G401 (cell line): ENCODE measurements at places on chromosomes 6 and 20.

GRCh38 chr6:43570876-43571441 lies 4.9 kb downstream of the XPO5 start:
- no peak for DNase-seq

- DNase-seq = no peak
Observed at GRCh38 chr6:82889143-82889542, 176.5 kb downstream of the UBE3D start.

GRCh38 chr6:54897462-54898189 lies 51.1 kb downstream of the FAM83B start:
- no peak for DNase-seq

DNA sequence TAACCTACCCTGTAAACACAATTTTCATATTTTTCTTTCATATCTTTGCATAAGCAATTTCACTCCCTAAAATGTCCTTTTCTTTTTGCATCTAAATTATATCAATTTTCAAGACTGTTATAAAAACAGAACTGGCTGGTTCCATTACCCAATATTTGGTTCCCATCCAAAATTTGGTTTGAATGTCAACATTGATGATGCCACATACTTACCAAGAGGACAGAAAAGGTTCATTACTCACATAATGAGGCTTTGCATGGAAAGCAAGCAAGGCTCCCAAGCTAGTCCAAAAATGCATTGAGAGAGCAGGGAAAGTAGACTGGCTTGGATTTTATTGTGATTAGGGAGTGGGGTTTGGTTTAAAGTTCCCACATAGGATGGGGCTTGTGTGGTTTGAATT lies 144.4 kb upstream of the AKIRIN2 start:
- no peak for DNase-seq

DNA sequence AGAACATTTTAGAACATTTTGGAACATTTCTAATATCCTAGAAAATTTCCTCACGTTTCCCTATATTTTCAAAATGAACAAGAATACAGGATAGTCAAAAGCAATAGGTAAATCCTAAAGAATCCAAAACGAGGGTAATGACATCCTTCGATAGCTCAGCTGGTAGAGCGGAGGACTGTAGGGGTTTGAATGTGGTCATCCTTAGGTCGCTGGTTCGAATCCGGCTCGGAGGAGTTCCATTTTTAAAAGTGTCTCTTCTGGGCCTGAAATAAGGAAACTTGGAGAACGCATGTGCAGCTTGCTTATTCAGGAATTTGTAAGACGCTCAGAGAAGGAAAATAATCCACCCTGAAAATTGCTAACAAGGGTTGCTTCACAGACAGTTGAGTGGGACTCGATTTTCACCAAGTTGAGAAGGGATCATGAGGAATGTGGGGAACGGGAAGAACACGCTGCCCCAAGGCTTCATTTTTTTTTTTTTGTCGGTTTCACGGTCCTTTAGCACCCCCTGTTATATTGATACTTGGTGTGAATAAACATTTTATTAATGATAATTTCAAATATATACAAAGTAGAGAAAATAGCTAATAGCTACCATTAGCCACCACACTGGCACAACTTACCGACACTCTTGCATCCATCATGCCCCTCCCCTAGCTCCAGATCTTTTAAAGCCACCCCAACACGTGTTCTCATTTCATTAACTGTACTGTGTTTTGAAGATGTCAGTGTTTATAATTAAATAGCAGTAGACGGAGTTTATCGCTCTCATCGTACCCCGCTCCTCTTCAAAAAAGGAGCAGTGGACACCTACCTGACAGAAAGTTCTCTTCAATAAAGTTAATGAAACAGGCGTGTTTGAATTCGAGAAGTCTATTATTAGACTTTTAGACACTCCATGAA lies 1.8 kb upstream of the ABT1 start:
- DNase-seq = peak; percentile 59

- no peak for DNase-seq
Observed at GRCh38 chr6:160130729-160131484, 9.3 kb downstream of the SLC22A1 start.

DNA sequence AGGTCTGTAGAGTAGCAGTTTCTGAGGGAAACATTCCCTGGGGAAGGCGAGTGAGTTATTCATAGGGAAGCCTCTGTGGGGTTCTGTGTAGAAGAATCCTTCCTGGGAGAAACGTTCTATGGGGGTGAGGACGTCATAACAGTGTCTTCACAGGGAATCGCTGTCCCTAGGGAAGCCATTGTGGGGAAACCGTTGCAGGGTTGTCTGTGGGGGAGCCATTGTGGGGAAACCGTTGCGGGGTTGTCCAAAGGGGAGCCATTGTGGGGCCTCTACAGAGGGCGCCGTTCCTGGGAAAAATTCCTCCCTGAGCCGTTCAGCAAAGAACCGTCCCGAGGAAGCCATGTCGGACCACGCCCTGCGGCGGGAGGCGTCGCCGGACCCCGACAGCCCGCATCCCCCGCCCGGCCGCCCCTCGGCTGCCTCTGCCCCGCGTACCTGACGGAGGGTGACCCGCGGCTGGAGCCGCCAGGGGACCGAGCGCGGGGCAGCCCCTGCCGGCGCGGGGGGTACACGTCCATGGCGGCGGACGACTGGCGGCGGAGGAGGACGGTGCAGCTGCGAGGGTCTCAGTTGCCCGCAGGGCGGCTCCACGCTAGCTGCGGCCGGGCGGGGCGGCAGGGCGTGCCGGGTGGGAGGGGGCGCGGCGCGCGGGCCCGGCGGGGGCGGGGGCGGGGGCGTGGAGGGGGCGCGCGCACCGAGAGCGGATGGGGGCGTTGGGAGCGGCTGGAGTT lies at the start of gene DNAAF9:
DNAAF9 (minus strand) TSS at position 630 of the 731 bp plus-strand sequence; CDS start at position 518, 112 bp downstream.
- DNase-seq = peak; percentile 65

GRCh38 chr6:161443848-161444247 lies 170.0 kb upstream of the AGPAT4 start:
- DNase-seq = no peak

- DNase-seq = peak; percentile 41
Observed at GRCh38 chr6:170480050-170480692, 72.9 kb downstream of the PSMB1 start.

DNA sequence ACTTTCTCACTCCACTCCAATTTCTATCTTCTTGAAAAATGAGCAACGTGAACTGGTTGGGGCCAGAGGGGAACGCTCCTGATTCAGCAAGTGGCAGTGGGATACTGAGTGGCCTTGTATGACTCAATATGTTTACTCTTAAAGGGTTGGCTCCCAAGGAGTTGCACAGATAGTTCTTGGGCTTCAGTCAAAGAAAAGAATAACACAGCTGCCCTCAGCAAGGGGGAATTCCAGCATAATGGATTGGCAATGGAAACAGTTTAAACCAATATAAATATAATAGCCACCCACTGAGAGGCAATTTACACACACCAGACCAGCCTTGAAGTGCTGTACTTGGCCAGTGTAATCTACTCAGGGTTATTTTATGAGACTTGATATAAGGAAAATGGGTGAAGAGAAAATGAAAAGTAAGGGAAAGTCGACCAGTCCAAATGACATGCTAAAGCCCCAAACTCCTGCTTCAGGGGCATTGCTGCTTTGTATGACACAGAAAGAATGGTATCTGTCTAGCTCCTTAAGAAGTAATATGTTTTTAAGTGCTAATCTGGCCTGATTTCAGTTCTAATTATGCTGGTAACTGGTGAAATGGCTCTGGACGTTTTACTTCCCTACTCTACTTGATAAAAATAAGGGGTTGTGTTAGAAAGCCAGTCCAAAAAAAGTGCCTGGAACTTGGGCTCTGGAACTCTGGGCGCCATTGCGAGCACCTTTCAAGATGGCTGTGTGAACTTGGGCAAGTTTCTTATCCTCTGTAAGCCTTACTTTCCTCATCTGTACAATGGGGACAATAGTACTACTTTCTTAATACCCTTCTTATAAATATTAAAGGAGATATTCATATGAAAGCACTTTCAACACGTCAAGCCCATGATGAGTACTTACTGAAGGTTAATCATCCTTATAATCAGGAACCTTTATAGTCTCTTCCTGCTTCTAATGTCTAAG lies 712.9 kb upstream of the MAP3K7 start:
- no peak for DNase-seq

GRCh38 chr6:35677456-35677855 lies 11.3 kb downstream of the FKBP5 start:
- no peak for DNase-seq

GRCh38 chr20:50928469-50928868 lies 2.8 kb downstream of the ADNP start:
- DNase-seq = no peak

DNA sequence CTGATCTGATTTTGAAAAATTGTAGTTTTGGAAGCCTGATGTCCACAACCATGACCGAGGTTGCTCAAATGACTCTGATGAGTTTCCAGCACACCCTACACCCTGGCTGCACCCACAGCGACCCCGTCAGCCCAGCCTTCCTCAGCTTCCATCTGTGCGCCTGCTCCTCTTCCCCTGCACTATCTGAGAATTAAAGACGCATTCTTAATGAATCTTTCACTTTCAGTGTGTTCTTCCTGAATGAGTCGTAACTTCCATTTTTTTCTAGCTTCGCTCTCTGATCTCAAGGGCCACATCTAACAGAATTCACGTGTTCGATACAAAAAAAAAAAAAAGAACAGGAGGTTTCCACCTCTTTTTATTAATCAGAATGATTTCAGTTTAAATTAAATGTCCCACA lies 21.3 kb upstream of the RREB1 start:
- no peak for DNase-seq

DNA sequence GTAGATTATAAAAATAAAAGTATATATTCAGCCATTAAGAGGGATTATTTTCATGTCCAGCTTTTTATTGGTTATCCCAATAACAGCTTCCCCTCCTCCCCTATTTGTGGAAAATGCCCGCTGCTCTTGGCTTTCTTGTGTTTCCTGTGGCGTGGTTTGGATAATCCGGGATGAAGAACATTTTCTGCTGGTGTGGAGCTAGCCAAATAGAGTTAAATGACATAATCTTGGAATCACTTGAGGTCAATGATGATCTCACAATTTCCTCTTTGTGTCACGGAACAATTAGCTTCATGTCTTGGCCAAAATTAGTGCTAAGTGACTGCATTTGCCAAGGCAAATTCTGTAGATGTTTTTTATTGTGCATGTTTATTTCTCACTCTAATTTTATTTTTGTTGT lies 394.0 kb downstream of the LAMA2 start:
- DNase-seq = peak; percentile 18

GRCh38 chr6:130229645-130230044 lies 6.9 kb upstream of the SAMD3 start:
- DNase-seq = no peak

DNA sequence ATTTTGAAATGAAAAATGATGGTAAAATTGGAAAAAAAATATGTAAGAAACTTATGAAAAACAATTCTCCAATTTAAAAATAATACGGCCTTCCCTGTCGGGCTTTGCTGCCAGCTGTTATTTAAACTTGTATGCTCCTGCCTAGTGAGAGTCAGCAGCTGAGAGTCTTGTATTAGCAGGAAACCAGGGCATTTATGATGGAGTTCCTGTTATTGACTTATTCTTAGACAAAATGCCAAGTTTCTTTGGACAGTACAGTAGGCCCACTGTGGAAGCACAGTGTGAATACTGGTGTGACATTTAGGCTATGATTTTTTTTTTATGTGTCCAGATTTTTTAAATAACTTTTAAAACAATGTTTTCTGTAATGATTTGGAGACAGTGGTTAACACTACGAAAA lies 42.1 kb downstream of the GMDS start:
- DNase-seq = no peak

- no peak for DNase-seq
Observed at GRCh38 chr20:44409132-44409600, 53.7 kb downstream of the HNF4A start.

DNA sequence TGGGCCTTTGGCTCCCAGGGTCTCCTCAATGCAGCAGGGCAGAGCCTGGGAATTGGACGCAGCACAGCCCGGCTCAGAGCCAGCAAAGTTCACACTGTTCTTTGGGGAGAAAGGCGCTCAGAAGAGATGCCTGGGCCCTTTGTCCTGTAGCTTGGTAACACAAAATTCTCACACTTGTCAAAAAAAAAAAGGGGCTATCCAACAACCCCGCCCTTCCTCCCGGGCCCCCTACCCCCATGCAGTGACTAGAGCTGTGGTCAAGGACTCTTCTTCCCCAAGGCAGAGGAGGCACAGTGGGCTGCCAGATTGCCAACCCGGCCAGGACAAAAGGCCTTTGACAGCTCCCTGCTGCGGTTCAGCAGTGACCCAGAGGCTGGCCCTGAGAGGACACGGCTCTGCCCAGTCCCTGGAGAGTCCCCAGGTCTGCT lies 2.0 kb downstream of the NKAIN4 start:
- DNase-seq = peak; percentile 32

GRCh38 chr6:2794171-2794730 lies 29.1 kb downstream of the WRNIP1 start:
- no peak for DNase-seq

DNA sequence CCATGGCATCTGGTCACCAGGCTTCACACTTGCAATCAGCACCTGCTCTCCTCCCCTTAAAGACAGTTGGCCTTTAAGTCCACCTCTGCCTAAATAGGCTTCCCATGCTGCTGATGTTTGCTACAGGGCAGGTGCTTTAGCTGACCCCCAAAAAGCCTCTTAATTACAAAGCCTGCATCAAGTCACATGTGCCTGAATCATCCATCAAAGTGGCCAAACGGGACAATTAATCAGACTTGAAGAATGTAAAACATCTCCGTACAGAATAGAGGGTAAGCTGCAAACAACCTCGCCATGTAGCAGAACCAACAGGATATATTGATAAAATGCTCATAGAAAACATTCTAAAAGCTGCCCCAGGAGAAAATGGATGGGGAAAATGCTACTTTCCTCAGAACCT lies 7.4 kb downstream of the LY86 start:
- DNase-seq = no peak

DNA sequence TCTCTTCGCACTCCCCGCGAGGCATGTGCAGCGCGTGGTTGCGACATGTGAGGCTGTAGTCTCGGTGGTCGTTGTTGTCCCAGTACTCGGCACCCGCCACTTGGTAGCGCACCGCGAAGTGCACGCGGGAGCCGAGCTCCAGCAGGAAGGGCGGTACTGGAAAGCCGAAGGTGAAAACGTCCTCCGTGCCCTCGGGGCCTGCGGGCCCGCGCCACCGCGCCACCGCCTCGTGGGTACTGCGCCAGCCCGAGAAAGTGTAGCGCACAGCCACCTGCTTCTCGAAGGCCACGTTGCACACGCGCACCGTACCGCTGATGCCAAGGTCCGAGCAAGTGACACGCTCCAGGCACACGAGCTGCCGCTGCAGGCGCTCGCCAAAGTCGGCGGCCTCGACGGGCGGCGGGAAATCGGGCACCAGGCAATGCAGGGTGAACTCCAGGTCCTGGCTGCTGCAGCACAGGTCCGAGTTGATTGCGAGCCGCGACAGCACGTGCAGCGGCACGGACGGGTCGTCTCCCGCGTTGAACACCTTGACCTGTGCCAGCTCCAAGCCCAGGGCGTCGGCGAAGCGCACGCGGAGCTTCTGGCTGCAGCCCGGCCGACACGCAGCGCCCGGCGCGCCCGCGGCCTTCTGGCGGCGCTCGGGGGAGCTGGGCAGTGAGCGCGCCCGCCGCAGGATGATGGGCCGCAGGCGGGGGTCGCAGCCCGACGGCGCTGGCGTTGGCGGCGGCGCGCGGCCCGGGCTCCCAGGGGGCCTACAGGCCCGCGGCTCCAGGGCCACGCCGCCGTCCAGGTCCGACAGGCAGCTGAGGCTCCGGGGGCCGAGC lies 840 bp downstream of the PPP1R3D start:
- DNase-seq = no peak

- DNase-seq = no peak
Observed at GRCh38 chr20:35297155-35297554, 4.9 kb upstream of the FAM83C start.

GRCh38 chr6:13872681-13873080 lies 52.1 kb upstream of the RNF182 start:
- DNase-seq = no peak

GRCh38 chr20:50600281-50600895 lies 90.2 kb downstream of the PTPN1 start:
- no peak for DNase-seq
